ENCODE measurements at places on chromosomes 1 and 21.

DNA sequence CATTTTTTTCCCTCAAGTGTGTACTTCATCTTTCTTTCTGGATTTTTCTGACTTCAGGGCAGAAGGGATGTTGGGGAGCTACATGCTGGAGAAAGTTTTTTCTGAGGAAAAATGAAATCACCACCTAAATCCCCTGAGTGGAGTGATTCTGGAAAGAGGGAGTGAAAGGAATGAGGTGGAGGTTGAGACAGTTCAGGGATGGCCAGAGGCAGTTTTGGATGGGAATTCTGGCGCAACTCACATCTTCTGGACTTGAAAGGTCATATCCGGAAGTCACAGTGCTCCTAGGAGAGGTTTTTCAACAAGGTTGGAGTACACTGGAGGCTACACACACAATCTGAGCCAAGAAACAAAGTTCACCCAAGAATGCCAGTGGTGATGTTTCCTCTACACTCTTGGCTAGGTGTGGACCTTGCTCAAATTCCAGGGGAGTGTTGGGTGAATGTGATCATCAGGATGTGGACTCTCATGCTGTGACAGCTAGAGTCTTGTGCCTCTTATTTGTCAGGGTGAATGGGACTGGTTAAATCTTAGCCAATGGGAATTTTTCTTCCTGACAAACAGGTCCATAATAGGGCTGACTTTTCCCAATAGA is 161.5 kb downstream of the HLX start:
- DNase-seq = no peak

GRCh38 chr1:35447278-35447677 is 109.9 kb downstream of the KIAA0319L start:
- DNase-seq = no peak

DNA sequence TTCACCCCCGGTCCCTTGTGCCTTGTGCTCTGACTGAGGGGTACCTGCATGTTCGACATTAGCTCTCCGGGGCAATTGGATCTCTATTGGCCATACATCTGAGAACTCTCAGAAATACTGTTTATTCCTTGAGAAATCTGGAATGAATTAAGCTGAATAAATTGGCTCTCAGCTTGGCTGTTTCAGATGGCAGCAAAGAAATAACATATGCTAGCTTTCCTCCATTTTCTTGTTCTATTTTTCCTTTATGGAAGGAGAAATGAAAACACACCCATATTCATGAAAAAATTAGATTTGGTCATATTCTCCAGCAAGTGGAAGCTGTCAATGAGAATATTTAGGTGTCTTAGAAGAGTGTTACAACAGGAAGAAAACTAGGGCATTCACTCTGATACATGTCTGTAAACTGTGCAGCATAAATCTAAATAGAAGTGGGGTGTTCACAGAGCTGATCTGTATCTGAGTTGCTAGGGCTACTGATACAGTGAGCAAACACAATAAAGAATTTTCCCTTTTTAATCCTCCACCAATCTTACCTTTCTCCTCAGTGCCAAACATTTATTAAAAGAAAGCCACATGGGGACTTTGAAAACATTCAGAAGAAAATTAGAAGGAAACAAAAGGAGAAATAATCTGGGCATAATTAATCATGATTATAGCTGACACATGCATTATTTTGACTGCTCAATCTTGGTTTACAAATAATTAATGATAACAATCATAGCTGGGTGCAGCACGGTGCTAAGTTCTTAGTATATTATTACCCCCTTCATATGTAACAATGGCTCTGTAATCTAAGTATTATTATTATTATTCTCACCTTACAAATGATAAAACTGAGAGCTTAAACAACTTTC is 671.9 kb upstream of the USP24 start:
- DNase-seq = no peak

DNA sequence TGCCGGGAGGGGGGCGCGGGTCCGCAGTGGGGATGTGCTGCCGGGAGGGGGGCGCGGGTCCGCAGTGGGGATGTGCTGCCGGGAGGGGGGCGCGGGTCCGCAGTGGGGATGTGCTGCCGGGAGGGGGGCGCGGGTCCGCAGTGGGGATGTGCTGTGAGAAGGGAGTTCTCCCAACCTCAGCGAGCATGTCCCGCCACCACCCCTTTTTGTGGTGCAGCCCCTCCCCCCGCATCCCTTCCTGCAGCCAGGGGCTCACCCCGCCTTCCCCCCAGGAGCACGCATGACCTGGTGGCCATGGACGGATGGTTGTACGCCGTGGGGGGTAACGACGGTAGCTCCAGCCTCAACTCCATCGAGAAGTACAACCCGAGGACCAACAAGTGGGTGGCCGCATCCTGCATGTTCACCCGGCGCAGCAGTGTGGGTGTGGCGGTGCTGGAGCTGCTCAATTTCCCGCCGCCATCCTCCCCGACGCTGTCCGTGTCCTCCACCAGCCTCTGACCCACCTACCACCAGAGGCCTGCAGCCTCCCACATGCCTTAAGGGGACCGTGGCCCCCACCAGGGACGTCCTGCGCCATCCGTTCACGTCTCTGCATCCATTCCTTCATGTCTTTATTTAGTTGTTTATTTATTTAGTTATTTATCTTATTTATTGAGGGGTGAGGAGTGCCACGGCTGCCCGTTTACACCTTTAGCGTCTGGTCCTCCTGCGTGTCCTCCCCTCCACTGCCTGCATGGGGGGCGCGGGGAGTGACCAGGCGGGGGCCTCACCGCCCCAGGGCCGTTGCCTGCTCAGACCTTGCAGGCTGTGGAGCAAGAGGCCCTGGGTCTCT is 1.4 kb upstream of the PLEKHN1 start:
- no peak for DNase-seq

DNA sequence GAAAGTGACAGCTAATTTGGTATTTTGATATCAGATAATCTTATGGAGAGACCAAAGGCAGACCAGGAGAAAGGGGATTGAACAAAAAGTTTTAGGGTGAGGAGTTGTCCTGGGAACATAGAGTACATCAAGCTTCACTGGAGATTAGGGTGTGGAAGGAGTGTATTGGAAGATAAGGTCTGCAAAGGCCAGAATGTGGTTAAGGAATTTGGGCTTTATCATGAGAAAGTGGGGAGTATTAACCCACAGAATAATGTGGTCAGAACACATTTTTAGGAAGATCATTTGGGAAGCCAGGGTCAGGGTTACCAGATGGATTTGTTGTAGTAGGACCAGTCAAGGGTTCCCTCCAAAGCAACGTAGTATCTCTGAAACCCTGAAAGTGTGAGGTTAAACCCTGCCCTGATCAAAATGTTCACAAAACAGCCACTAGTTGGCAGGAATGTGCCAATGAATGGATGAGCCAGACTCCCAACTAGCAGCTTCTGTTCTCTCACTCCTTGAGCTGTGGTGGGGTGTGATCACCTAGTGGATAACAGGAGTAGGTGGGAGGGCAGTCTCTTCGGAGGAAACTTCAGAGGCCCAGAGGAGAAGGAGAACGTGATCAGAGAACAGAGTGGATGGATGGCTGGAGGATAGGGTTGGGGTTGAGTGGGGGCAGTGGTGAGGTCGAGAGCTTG is 35.8 kb downstream of the SLC2A1 start:
- peak; percentile 32 for DNase-seq

DNA sequence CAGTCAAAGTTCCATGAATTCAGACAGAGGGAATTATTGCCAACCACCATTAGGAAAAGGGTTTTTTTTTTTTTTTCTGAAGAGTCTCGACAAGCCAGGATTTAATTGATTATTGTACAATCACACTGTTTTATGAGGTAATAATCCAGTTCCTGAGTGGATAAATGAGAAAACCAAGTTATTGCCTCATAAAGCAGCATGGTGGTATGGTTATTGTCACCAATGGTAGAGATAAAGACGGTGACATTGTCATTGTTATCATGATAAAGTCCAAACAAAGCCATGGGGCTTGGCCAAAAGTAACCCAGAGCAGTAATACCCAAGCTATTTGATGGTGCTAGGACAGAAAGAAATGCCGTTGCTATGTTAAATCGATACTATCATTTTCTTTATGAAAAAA is 232.8 kb downstream of the USH2A start:
- no peak for DNase-seq

DNA sequence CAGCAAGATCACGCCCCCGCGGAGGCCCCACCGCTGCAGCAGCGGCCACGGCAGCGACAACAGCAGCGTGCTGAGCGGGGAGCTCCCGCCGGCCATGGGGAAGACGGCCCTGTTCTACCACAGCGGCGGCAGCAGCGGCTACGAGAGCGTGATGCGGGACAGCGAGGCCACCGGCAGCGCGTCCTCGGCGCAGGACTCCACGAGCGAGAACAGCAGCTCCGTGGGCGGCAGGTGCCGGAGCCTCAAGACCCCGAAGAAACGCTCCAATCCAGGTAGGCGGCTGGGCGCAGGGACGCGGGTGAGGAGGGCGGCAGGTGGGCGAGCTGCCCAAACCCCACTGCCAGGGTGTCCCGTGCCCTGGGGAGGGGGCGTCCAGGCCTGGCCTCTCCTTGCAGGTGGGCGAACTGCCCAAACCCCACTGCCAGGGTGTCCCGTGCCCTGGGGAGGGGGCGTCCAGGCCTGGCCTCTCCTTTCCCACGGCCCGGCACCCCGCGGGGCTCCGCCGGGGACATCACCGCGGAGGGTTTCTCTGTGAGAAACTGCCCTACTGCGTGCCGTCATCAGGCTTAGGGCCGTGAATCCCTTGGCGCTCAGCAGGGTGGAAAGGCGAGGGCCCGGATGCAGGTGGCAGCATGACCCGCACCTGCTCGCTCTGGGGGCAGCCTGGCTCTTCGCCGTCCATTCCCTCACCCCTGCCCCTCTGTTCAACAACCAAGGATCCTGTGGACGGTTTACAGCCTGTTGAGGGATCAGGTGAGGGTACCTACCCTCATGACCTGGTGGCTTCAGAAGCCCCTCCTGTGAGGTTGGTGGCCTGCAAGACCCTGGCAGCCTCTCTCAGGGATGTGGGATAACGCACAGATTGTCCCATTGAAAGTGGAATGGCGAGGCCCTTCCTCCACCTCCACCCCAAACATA is 534.0 kb downstream of the KIF26B start:
- no peak for DNase-seq

GRCh38 chr1:32611859-32612188 is 38.5 kb downstream of the ZBTB8OS start:
- DNase-seq = no peak

- peak; percentile 15 for DNase-seq
Observed at GRCh38 chr21:44487831-44488230, 32.5 kb downstream of the LRRC3 start.

GRCh38 chr1:226938903-226939437 is 1.1 kb upstream of the COQ8A start:
- no peak for DNase-seq

DNA sequence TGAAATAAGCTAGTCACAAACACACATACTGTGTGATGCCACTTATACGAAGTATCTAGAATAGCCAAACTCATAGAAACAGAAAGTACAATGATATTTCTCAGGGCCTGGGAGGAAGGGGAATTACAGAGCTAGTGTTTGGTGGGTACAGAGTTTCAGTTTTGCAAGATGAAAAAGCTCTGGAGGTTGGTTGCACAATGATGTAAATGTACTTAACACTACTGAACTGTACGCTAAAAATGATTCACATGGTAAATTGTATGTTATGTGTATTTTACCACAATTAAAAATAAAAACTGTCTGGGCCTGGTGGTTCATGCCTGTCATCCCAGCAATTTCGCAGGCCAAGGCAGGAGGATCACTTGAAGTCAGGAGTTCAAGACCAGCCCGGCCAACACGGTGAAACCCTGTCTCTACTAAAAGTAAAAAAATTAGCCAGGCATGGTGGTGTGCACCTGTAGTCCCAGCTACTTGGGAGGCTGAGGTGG is 15.3 kb upstream of the FHAD1 start:
- no peak for DNase-seq

DNA sequence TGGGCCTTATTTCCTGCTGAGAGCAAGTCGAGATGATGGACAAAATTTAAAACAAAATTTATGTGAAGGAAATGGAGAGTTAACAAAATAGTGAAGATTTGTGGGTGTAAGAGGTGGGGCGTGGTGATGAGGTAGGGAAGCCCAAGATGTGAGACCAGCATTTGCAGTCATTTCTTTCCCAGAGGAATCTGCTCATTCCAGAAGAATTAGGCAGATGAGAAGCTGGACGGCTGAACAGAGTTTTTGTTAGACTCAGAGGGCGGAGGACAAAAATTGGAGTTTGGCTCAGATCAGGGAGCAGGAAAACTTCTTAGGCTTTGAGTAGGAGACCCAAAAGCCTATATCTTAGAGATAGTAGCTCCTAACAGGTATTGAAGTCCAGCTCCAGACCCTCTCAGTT is 65.3 kb downstream of the CAMTA1 start:
- no peak for DNase-seq

GRCh38 chr1:41656068-41656467 is 171.6 kb upstream of the EDN2 start:
- no peak for DNase-seq

DNA sequence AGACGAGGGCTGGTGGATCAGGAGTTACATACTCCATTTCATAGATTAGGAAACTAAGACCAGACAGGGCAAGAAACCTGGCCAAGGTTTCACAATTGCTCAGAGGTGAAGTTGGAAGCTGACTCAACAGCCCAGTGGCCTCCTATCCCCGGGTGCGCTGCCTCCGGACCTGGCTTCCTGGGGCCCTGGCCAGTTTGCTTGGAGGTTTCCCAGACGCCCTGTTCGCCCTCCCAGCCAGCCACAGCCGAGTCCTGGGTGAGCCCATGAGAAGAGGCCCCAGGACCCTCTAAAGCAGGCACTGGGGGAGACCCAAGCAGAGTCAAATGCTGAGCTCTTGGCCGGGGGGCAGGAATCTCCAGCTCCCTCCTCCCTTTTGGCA is 180.1 kb downstream of the ZBTB18 start:
- no peak for DNase-seq

DNA sequence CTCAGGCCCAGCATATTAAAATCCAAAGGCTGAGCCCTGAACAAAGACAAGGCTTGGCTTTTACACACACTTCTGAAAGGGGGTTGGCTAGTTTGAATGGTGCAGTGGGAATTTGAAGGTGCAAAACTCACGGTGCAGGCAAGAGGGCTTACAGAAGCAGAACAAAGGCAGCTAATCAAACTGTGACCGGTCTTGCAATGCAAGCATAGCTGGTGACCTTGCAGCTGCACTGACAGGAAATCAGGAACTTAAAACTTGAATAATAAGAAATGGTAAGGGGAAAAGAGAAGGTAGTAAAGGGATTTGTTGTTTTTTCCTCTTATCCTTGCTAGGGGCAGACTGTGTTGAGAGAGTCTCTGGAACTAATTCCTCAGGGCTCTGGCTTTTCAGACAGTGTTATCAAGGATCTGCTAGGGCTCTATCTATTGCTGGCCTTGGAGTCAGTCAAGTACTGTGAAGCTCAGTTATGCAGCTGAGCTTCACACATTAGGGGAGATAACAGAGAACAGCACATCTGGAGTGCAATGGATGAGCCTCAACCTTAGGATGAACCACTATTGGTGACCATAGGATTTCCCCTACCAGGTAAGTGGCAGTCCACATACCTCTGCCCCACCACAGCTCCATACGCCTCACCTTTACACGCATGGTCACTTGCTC is 97.6 kb downstream of the PPIAL4G start:
- DNase-seq = no peak

- no peak for DNase-seq
Observed at GRCh38 chr21:36605426-36605825, 93.5 kb upstream of the SIM2 start.
